ENCODE measurements at places on chromosomes 2 and 18. TPM values are rescaled to one million over a fixed set of nuclear protein-coding genes. Genes with fewer than 3 reads are reported as not detected.

PSD4 gene
- total RNA-seq, result 3.6 TPM

PRSS56 gene
- total RNA-seq, result 0.18 TPM

CCDC102B gene
- total RNA-seq, result 0.92 TPM

ALLC gene
- total RNA-seq, result not detected

KCNG3 gene
- total RNA-seq, result 4.3 TPM

MAP3K19 gene
- not detected for total RNA-seq

KCNG2 gene
- total RNA-seq, result not detected

TMEM182 gene
- total RNA-seq, result 6.2 TPM

STPG4 gene
- 0.36 TPM for total RNA-seq

ONECUT2 gene
- 0.59 TPM for total RNA-seq

AOX1 gene
- 3.0 TPM for total RNA-seq

COL4A4 gene
- total RNA-seq, result 0.13 TPM

XDH gene
- total RNA-seq, result 0.08 TPM

MALL gene
- 159 TPM for total RNA-seq

TLX2 gene
- not detected for total RNA-seq

LYPD6B gene
- 2.2 TPM for total RNA-seq

IL1B gene
- not detected for total RNA-seq

UNC80 gene
- 0.08 TPM for total RNA-seq

All from Panc1 (cell line).